ENCODE measurements at places on chromosomes 2 and 18.
A peak's percentile ranks its signal among the peaks of the same experiment; 100 is the strongest.

- no peak for DNase-seq
These were observed 66.5 kb downstream of the BOLA3 start for GRCh38 chr2:74081030-74081762.

DNA sequence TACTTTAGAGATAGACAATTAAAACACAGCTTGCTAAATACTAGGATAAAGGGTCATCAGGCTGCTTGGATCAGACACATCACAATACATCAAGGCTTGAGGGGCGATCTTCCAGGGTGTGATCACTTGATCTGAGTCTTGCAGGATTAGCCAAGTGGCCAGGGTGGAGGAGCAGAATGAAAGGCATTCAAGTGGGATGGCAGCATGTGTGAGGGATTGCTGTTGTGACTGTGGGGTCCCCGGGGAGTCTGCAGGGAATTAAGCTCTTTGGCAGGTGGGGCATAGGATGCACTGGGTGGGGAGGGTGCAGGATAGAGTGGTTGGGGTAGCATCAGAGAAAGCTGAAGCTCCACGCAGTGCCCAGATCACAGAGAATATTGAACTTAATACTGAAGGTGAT lies 58.0 kb upstream of the TMEM163 start:
- no peak for DNase-seq

DNA sequence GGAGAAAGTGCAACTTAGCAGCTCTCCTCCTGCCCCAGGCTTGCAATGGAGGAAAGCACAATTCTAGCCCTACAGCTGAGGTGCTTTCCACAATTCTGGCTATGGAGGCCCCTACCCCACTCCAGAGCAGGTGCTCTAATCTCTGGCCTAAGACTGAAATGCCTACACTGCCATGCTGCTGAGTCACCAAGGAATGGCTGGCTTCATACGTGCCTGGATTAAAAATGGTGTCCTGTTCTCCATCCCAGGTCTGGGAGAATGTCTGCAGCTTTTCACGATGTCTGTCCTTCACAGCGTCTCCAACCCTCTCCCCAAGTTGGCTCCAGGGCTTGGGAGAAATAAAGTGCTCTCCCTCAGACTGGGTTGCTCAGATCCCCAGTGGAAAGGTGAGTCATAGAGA lies 48.5 kb downstream of the MBOAT2 start:
- DNase-seq: no peak

- DNase-seq: no peak
These were observed at the start of gene ANTXR1 for GRCh38 chr2:69013142-69013839. TSS of gene ANTXR1 (plus strand) at chr2:69013179. CDS start at chr2:69013500, 321 bp downstream.

DNA sequence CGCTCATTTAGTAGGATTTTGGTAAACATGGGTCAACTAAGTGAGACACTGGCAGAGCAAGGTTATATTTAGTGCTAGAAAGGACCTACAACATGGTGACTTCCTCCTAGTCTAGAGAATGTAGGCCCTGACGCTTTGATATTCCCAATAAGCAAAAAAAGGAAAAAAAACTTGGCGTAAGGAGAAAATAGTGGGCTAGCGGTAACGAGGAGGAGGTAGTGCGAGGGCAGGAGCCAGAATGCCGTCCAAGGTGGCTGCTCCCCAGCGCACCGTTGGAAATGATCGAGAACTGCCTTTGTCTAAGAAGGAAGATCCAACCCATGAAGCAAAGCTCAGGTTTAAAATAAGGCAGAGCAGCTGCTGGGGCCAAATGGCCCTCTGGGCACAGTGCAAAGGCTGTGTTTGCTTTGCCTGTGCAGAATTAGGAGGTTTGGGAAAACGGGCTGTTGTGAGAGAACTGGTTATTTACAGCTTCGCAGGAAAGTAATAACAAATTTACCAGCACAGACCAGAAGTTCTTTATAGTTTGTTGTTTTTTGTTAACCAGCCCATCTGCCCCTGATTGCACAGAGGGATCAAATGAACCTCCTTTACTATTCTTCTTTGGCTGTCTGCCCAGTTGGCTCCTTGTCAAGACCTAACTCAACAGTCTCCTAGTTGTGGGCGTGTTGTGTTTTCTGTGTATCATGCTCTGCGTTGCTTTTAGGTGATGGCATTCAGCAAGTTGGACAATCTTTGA lies 86.6 kb downstream of the ITGB1BP1 start:
- no peak for DNase-seq

DNA sequence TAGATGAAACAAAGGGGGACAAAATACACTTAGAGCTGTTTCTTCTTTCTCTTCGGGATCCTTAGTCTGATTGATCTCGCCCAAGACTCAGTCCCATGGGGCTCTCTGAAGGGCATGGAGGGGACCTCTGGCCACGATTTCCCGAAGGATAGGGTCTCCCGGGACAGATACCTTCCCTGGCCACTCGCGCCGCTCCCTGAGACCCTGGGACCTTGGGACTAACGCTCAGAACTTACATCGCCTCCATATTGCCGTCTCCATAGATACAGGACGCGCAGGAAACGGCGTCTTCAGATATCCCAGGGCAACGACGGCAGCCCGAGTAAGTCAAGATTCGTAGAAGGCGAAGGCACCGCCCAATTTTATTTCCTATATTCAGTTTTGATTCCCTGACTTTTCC lies at the start of gene CFAP65:
Gene CFAP65 (minus strand): TSS at position 265 of the 400 bp plus-strand sequence. CDS start 2,468 bp downstream, outside the sequence.
- no peak for DNase-seq

GRCh38 chr2:149164827-149165226 lies 126.3 kb downstream of the LYPD6B start:
- DNase-seq: no peak

DNA sequence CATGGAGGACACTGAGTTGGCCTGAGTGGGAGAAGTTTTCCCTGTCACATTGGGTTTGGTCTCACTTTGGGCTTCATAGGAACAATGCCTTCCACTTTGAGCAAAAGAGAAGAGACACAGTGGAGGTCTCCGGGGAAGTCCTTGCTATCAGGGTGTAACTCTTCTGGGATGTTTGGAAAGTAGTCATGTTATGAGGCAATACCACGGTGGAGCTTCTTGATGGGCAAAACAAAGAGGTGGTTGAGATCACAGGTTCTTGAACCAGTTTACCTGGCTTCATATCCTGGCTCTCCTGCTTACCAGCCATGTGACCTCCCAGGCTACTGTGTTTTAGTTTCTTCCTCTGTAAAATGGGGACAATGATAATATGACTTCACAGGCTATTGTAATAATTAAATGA lies 478.6 kb downstream of the SLC4A3 start:
- DNase-seq: no peak

- no peak for DNase-seq
These were observed 15.6 kb downstream of the KIF3C start for GRCh38 chr2:25966531-25967270.

- DNase-seq: no peak
These were observed 117.6 kb downstream of the FAM124B start for GRCh38 chr2:224284134-224284946.

DNA sequence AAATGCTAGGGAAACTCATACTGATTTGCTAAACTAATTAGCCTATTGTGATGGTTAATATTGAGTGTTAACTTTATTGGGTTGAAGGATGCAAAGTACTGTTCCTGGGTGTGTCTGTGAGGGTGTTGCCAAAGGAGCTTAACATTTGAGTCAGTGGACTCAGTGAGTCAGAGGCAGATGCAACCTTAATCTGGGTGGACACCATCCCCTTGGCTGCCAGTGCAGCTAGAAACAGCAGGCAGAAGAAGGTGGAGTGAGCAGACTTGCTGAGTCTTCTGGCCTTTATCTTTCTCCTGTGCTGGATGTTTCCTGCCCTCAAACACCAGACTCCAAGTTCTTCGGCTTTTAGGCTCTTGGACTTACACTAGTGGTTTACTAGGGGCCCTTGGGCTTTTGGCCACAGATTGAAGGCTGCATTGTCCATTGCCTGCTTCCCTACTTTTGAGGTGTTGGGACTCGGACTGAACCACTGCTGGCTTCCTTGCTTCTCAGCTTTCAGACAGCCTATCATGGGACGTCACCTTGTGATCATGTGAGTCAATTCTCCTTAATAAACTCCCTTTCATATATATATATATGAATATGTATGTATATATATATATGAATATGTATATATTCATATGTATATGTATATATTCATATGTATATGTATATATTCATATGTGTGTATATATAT lies 69.7 kb downstream of the RPRM start:
- DNase-seq: no peak

DNA sequence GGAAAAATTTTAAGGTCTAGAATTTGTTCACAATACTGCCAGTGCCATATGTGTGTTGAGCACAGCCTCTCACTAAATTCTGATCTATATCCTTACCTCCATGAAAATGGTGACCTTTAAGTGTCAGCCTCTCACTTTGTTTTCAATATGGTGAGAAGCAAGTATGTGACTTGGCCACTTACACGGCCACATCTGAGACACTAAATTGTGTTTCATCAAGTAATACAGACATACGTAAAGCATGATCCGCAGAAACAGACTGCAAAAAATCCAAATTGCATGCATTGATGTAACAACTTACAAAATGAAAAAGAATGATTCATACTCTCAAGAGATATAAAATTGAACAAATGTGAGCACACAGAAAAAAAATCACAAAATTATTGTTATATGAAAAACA lies 55.2 kb upstream of the UGP2 start:
- no peak for DNase-seq

DNA sequence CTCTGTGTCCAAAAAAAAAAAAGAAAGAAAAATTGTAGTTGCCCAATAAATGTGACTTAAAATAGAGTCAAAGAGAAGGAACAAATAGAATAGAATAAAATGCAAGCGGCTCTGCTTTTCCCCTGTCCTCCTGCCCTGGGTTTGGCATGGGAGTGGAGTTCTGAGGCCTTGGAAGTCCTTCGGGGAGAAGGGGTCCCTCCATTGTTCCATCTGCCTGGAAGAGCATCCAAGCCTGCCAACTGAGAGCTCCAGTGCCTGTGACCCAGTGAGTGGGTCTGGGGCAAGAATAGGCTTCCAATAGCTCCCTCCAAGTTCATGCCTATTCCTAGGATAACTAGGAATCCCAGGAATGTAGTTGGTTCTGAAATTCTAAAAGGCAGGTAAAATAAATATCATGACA lies 321.4 kb downstream of the MYCN start:
- no peak for DNase-seq

- no peak for DNase-seq
These were observed 675.1 kb downstream of the NRXN1 start for GRCh38 chr2:50356858-50357257.

- DNase-seq: peak; percentile 77
These were observed 35.5 kb upstream of the HAAO start for GRCh38 chr2:42827647-42828486.

- DNase-seq: peak; percentile 25
These were observed 14.3 kb downstream of the COPS7B start for GRCh38 chr2:231800493-231801091.

DNA sequence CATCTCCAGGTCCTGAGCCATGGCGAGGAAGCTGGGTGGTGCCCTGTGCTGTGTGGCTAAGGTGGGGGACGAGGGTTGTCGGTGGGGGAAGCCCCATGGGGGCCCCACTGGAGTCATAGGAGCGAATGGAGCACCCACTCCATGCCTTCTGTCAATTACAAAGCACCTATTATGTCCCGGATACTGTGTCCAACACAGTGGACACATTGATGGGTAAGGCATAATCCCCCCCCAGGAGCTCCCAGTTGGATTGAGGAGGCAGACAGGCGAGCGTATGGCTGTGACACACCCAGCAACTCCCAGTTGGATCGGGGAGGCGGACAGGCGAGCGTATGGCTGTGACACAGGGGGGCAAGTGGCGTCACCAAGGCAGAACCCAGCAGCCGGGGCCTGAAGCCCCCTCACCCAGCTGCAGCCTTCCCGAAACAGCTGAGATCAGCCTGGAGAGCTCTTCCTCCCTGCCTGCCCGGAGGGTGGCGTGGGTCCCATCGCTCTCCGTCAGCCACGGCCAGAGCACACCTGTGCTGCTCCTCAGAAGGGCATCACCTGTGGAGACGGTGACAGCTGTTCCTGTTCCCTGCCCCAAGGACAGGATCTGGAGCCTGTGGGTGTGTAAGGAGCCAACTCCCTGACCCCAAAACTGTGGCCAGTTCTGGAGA lies 69.6 kb downstream of the HPCAL1 start:
- no peak for DNase-seq

DNA sequence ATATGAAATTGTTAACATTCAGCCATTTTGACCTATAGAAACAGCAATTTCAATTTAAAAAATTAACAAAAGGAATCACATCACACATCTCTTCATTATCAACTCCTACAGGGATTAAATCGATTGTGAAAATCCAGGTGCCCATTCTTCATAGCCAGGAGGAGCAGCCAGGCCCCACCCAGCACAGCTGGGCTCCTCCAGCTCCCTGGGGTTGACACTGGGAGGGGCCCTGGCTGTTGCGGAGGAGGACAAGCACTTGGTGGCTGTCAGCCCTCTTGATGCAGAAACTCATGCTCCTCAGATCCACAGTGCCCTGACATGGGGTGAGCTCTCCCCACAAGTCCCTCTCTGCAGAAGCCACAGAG lies 99.8 kb downstream of the FAM210A start:
- no peak for DNase-seq

- no peak for DNase-seq
These were observed 783 bp downstream of the DPP4 start for GRCh38 chr2:162072976-162073887.
